ENCODE measurements at places on chromosomes 3 and 15.

DNA sequence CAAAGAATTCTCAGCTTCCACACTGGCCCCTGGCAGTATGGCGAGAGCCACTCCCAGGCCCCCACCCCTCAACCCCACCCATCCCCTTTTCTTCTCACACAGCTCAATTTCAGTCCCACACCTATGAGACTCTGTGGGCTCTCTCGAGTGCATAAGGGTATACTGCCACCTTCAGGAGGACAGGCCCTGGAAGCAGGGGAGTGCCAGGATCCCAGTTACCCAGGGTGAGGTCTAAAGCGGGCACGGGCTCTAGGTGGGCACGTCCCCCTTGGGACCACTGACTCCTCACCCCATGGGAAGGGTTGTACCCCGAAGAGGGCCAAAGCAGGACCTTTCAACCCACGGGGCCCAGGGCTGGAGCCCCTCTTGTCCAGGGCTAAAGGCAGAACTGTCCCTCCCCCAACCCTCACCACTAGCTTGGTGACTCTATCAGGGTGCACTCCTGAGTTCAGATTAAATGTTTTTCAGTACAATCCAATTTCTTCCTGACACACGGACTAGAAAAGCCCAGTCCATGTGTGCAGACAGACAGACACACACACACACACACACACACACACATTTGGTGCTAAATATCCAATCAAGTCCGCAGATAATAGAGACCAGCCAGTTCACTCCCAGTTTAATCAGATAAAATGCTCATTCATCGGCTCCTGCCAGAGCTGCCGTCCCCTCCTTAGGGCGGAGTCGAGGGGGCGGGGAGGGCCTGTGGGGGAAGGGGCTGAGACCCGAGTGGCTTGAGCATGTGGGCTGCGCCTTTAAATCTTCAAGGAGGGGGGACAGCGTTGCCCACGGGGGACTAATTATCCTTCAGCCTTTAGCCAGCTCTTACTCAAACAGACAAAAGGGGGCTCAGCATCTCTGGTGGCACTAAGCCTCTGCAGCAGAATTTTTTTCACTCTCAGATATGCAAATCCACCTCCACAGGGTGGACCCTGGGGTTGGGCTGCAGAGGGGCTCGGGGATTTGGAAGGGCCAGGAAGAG, 59.3 kb downstream of the CYP11A1 start:
- no peak for DNase-seq

DNA sequence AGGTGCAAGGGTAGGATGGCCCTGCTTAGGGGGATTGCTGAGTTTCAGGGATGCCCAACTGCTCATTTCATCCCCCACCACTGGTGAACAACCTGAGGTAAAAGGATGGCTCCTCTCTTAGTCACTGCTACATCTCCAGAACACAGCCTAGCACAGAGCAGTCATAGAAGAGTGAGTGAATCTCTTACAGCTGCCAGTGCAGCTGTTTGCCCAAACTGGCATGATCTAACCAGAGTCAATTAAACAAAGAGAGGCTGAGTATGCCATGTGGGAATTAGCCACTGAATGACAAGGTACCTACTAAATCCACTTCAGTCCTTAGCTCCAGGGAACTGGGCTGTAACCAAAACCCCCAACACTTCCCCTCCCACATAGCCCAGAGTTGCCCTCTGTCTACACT, 6.8 kb upstream of the NCKIPSD start:
- no peak for DNase-seq

GRCh38 chr3:120498556-120499346, 48.0 kb upstream of the FSTL1 start:
- DNase-seq: no peak

- no peak for DNase-seq
Measured at GRCh38 chr3:53158765-53159155, 2.2 kb upstream of the PRKCD start.

- DNase-seq: no peak
Measured at GRCh38 chr3:43512754-43513404, 108.9 kb downstream of the ANO10 start.

GRCh38 chr3:120098710-120099109, 4.5 kb upstream of the GSK3B start:
- no peak for DNase-seq

GRCh38 chr15:48371550-48371949, 40.3 kb downstream of the DUT start:
- DNase-seq: no peak

- no peak for DNase-seq
Measured at GRCh38 chr15:48384616-48385015, 53.4 kb downstream of the DUT start.

DNA sequence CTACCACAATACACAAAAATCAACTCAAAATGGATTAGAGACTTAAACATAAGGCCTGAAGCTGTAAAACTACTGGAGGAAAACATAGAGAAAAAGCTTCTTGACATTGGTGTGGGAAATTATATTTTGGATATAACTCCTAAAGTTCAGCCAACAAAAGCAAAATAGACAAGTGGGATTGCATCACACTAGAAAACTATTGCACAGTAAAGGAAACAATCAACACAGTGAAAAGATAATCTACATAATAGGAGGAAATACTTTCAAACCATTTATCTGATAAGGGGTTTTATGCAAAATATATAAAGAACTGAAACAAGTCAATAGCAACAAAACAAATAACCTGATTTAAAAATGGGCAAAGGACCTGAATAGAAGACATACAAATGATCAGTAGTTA, 37.6 kb upstream of the TP63 start:
- DNase-seq: no peak

- DNase-seq: no peak
Measured at GRCh38 chr3:127799476-127800222, 22.7 kb downstream of the MGLL start.

DNA sequence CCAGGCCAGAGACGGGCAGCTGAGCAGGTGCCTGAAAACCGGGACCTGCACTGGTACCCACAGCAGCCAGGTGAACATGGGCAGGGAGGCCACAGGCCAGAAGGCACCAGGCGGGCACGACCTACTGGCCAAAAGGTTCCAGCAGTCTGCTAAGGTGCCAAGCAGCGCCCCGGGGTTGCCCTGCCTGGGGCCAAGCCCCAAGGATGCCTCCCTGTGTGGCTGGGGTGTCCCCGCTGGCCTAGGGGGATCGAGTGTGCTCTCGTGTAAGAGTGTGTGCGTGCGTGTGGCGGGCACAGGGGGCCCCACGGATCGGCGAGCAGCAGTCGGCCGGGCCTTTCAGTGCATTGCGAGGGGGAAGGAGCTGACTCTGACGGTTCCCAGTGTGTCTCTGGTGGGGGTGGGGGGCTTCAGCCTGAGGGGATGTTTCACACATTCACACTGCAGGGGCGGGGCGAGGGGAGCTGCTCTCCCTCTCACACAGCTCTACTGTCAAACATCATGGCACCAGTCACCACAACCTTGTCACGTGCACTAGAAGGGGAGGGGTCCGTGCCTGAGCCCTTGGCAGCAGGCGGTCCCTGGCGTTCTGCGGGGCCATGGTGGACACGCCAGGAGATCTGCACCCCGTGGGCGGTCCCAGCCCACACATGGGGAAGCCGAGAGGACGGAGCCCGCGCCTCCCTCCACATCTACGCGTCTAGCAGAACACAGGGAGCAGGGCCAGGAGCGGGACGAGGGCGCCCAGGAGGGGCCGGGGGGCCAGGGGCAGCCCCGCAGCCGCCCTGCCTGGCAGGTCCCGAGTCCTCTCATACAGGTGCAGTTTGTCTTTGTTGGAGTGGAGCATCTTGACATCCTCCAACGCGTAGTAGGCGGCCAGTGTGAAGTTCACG, 44.5 kb downstream of the RGMA start:
- DNase-seq: no peak

GRCh38 chr3:190345878-190346277, 23.6 kb upstream of the CLDN1 start:
- DNase-seq: no peak

GRCh38 chr3:177475356-177475665, 278.0 kb upstream of the TBL1XR1 start:
- no peak for DNase-seq

- no peak for DNase-seq
Measured at GRCh38 chr3:101972430-101973162, 123.3 kb downstream of the NFKBIZ start.

DNA sequence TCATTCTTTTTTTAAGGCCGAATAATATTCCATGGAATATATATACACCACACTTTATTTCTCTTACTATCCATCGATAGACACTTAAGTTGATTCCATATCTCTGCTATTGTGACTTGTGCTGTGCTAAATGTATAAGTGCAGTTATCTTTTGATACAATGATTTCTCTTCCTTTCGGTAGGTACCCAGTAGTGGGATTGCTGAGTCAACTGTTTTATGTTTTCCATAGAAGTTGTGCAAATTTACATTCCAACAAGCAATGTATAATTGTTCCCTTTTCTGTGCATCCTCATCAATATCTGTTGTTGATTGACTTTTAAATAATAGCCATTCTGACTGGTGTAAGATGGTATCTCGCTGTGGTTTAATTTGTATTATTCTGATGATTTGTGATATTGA, 81.0 kb downstream of the STXBP5L start:
- DNase-seq: no peak

DNA sequence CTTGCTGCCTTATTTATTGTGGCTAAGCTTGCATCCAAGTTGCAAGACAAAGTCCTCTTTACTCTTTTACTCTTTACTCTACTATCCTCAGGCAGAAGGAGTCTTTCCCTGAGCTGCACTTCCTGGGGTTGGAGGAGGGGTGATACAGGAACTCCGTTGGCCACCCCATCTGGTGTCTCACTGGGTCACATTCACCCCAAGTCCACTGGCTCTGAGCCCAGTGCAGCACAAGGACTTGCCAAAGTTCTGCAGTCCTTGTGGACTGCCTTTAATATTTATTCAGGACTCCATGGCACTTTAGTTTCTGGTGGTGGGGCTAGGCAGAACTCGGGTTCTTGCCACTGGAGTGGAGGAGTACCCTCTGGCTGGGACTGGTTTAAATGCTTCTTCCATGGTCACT, 165.4 kb upstream of the KCNH8 start:
- no peak for DNase-seq

- DNase-seq: no peak
Measured at GRCh38 chr3:80213086-80213485, 445.3 kb upstream of the ROBO1 start.

DNA sequence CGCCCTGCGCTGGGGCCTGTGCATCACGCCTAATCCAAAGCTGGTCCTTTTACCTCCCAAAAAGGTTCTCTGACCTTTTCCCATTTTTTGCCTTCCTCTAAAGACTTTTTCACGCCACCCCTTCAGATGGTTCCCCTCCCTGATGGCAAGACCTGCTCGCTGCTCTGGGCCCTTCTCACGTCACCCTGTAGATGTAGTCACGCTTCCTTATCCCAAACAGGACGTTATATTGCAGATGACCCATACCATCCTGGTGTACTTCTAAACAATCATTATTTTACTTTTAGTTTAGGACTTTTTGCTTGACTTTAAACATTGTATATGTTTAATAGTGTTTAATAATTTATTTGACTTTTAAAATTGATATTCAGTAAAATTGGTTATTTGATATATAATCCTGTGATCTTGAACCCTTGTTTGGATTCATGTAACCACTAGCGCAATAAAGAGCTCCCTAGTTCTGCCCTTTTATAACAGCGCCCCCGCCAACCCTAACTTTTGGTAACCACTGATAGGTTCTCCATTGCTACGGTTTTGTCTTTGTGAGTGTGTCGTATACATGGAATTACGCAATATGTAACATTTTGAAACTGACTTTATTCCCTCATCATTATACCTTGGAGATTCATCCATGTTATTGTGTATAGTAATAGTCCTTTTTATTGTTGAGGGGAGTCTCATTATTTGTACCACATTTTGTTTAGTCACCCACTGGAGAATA, 159.0 kb upstream of the CHRNA7 start:
- no peak for DNase-seq

DNA sequence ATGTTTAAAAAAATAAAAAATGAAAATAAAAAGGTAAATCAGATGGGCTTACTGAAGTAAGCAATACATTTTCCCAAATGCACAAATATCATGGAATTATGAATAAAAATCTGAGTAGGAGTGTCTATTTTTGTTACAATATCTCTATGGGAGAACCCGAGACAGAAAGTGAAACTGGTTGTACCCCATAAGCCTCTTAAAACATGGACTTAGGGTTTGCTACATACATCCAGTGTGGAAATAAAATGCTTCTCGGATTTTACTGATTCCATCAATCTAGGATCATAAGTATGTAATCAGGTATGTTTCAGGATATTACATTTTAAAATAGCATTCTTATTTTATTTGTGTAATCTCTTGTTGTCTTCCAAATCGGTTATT, 177.8 kb upstream of the CDIN1 start:
- DNase-seq: no peak

Data from cortex of kidney (tissue), 1 donor.